ENCODE measurements at places on chromosomes 3 and 15.

DNA sequence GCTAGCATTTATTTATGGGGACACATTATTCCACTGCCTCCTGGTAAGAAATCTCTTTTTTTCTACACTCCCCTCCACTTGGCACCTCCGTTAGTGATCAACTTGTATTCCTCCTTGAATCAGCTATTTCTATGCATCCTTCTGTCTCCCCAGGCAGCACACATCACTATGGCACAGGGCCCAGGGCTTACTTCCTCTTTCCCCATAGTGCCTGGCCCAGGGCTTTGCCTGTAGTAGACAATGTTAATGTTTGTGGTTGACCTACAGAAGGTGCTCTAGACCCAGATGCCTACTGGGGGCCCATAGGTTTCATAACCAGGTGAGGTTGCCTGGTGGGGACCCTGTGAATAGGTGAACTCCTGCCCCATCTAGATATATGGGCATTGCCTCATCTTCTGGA is 44.9 kb downstream of the EPHB1 start:
- no peak for DNase-seq

- DNase-seq = no peak
These were observed 30.2 kb upstream of the BHLHE40 start for GRCh38 chr3:4949004-4949403.

GRCh38 chr3:124916837-124917409 is 17.6 kb downstream of the MUC13 start:
- no peak for DNase-seq

- DNase-seq = no peak
These were observed 25.3 kb downstream of the MEF2A start for GRCh38 chr15:99590913-99591646.

DNA sequence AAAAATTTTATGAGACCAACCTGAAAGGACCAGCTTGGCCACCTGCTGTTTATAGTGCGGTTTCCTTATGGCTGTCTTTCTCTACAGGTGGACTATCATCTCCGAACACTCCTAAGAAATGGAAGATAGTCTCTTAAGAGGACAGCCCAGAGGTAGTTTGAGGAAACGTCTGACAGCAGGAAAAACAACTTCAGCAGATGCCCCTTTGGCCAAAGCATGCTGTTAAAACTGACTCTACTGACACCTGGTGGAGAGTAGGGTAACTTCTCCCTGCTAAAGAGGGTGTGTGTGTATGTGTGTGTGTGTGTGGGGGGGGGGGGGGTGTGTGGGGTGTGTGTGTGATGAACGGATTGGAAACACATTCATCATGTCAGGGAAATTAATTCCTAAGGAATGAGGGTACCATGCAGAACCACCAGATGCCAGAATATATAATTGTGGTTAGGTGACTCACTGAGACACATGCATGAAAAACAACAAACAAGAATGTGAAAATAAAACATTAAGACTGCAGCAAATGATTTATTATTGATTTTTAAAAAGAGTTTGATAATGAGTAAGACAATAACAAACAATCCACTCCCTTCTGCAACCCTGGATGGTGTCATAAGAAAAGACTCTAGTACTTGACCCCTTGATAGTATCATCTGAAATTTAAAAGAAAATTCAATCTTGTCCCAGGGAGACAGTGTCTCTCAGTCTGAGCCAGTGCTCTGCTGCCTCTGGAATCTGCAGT is 256.5 kb downstream of the THRB start:
- DNase-seq = no peak

DNA sequence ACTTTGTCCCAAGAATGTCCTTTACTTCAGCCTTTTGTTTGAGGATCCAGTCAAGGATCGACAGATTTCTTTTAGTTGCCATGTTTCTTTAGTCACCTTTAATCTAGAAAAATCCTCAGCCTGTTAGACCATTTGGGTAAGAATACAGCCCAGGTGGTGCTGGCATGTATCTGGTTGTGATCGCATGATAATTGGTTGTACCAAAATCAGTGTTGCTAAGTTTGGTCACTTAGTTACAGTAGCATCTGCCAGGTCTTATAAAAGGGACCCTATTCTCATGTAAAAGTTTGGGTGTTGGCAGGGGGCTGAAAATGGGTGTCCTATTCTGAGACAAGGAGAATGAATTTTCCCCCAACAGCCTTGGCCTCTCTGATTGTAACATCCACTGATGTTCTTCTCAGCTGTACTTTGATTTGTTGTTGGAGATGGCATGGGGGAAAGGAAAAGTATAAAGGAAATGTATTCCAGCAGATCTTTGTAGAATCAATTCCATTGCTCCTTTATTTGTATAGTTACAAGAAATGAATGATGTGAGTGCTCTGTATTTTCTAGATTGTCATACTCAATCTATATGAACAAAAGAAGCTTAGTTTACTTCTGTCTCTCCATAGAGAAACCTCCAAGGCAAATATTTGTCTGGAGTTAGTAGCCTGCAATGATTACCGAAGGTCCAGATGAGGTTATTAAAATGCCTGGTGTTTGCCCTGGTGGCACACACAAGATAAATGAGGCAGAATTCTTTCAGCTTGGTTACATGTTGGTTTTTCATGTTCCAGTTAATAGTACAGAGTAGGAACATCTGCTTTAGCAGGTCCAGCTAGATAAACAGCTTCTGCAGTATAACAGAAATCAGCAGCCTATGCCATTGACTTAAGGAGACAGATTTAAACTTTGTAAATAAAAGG is 65.7 kb downstream of the CMTM8 start:
- no peak for DNase-seq

DNA sequence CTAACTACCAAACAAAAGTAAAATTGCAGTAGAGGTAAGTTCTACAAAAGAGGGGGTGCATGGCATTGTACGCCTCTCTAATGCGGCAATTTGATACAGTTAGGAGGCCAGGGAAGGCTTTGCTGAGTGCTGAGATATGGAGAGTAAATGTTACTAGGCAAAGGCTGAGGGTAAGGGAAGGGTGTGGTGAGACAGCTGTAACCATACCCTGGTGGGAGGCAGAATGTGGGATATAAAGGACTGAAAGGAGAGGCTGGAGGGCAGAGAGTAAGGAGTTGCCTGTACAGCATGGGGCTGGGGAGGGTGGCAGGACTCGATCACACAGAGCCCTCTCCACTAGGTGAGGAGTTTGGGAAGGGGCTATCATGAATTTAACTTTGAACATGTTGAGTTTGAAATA is 106.3 kb downstream of the PDCD6IP start:
- no peak for DNase-seq

DNA sequence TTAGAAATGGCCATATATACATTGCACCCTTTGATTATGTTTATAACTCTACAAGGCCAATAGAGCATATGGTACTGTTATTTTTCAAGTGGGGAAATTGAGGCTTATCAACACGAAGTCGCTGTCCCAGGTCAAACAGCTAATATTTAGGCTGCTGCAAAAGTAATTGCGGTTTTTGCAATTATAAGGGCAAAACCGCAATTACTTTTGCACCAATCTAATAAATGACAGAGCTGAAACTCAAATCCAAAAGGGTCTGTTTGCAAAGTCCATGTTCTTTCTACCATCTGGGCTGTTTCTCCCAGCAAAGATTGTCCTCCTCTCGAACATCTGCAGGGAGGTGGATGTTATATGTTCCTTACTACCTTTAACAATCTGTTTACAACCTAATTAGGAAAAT is 147.2 kb downstream of the CADPS start:
- no peak for DNase-seq

DNA sequence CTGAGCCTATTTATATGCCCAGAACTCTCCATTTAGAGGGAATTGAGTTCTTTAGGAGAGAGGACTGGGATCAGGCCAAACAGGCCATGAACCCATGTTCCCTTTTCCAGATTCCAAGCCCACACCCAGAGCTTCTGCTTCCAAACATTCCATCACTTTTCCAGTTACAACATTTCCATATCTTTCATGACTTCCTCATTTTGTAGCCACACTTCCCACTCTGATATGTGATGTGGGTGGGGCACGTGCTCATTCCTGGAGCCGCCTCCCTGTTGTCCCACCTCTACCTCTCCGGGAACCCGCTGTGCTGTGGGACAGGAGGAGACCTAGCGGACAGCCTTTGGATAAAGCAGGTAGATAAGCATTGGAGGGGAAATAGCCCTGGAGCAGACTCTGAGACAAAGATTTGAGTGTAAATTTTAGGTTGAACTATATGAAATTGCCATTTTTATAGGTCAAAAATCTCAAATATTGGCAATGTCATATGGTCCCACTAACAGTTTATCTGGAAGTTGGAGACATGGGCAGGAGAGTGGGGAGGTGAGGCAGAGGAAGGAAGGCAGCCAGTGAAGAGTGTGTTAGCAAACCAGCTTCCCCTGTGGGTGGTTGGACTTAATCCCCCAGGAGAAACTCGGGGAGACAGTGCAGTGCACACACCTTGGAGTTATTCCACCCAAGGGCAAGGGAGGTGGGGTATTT is 31.8 kb downstream of the CYP8B1 start:
- DNase-seq = no peak

DNA sequence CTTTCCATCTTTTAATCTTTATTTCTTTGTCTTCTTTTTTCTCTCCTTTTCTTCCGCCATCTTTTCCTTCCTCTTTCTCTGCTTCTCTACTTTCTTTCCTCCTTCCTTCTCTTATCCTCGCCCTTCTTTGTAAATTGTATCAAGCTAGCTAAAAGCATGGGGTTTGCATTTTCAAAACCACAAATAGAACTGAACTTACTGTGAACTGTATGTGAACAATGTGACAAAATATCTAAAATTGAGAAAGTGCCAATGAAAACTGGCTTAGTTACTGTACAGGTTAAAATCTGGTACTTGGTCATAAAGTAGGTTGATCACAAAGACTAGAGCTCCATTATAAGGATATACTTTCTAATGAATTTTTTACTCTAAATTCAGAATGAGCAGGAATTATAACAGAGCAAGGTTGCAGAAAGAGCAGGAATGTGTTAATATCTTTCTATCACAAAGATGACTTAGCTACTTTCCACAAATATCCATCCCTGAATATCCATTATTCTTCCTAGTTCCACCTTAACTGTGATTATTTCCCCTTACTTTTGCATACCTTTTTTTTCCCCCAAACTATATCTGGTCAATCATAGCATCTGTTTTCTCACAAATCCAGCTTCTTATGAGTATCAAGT is 122.4 kb downstream of the LSAMP start:
- no peak for DNase-seq

- no peak for DNase-seq
These were observed 45.2 kb downstream of the ATP2B2 start for GRCh38 chr3:10459954-10460754.

DNA sequence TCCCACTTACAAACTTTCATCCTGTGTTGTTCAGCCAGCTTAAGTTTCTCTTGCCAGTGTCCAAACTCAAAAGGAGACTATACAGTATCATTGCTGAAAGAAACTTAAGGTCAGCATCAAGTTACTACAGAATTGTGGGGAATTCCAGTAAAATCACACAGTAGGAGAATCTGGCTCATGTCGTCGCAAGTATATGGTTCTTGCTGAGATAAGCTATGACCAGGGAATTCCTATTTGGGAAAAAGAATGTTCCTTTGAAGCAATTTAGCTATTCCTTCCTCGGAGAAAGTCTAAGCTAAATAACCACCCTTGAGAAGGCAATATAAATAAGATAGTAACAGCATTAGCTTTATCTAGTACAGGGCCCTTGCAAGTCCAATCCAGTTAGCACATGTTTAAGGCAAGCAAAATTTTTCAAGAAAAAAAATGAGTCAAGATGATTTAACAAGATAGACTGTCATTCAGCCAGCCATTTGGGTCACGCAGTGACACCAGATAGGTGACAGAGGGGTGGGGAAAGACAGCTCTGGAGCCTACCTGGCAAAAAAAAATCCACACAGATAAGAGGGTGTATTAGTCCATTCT is 78.2 kb upstream of the THBS1 start:
- no peak for DNase-seq

GRCh38 chr3:104810896-104811295 is 555.8 kb upstream of the ALCAM start:
- no peak for DNase-seq

- no peak for DNase-seq
These were observed 5.6 kb upstream of the ROPN1 start for GRCh38 chr3:123997543-123997942.

GRCh38 chr15:63551400-63551799 is 45.8 kb upstream of the FBXL22 start:
- DNase-seq = no peak

DNA sequence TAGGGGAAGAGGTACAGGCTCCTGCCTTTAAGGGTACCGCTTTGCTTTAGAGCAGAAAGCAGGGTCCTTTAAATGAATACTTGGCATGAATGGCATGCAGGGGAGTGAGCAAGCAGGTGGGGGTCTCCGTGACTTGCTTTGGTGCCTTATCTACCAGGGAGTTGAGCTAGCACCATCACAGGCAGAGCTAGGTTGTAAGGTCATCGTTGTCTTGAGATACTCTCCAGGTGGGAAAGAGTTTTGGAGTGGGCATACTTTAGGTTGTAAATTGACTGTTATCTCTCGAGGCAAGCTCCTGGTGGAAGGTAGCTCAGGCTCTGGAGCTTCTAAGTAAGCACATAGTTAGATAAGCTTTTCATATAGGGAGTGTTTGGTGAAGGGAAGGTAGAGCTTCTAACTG is 5.6 kb downstream of the GASK1A start:
- no peak for DNase-seq

GRCh38 chr15:58918239-58918638 is 15.2 kb downstream of the SLTM start:
- no peak for DNase-seq

- no peak for DNase-seq
These were observed 17.1 kb downstream of the CTXND1 start for GRCh38 chr15:80234883-80235282.

GRCh38 chr3:168914662-168915061 is 748.9 kb downstream of the MECOM start:
- no peak for DNase-seq

DNA sequence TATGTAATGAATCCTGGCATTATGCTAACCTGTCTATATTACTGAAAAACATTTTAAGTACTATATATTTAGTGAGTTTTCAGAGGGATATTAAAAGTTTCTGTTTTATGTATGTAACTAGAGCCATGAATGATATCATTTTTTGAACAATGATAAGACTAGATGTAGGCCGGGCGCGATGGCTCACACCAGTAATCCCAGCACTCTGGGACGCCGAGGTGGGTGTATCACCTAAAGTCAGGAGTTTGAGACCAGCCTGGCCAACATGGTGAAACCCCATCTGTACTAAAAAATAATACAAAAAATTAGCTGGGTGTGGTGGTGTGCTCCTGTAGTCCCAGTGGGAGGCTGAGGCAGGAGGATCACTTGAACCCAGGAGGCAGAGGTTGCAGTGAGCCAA is 34.1 kb downstream of the DHX36 start:
- no peak for DNase-seq

- DNase-seq = no peak
These were observed 10.3 kb downstream of the CAV3 start for GRCh38 chr3:8743911-8744310.

GRCh38 chr3:114502204-114502603 is 208.4 kb downstream of the TIGIT start:
- DNase-seq = no peak

- no peak for DNase-seq
These were observed 69.5 kb downstream of the FLNB start for GRCh38 chr3:58077596-58078285.

GRCh38 chr3:117059067-117059955 is 349.7 kb downstream of the TUSC7 start:
- DNase-seq = no peak

- no peak for DNase-seq
These were observed 249.6 kb upstream of the ROBO1 start for GRCh38 chr3:80017369-80017768.

All from stimulated activated CD8-positive, alpha-beta memory T cell treated with anti-CD3 and anti-CD28 coated beads, Interleukin-12 subunit alpha, Interleukin-12 subunit beta, amount 100 ng/mL, for 4 hours (primary cell).